Activated CD4-positive, alpha-beta T cell treated with anti-CD3 and anti-CD28 coated beads, Interleukin-2, Interleukin-4, amounts not matched to agents 100 ng/mL and 50 ng/mL, durations not matched to agents 16 hours and 8 hours (primary cell): ENCODE measurements at places on chromosomes 1 and 21.

- DNase-seq: no peak
Measured at GRCh38 chr1:92902406-92902744, 58.9 kb downstream of the DIPK1A start.

DNA sequence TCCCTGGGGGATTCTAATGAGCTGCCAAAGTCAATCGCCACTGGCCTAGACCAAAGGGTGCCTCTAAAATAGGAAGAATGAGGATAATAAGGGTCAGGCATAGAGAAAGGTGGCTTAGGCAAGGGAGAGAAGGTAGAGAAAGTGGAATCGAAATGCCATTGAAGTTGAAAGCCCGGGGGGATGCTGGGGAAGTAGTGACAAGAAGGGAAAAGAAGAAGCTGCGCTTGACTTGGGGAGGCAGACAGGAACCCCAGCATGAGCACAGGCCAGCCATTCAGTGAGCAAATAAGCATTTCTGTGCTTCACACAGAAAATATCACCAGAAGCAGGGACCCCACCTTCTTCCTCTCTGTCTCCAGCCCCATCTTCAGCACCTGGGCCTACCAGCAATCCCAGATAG lies 1.5 kb downstream of the CD2 start:
- DNase-seq: no peak

GRCh38 chr1:61202854-61203598 lies 120.7 kb downstream of the NFIA start:
- DNase-seq: no peak

- DNase-seq: no peak
Measured at GRCh38 chr1:80072563-80072962, 1066.0 kb upstream of the ADGRL4 start.

DNA sequence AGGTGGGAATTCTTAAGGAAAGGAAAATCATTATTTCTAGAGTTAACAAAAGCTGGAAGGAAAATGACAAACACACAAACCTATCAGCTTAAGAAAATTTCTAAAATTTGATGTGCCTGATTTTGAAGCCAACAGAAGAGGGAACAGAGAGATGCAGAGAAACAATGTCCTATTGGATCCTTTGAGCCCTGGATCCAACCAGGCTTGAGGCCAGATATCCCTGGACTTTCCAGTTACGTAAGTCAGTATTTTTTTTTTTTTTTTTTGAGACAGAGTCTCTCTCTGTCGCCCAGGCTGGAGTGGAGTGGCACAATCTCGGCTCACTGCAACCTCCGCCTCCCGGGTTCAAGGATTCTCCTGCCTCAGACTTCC lies 648.9 kb downstream of the KIF26B start:
- no peak for DNase-seq

GRCh38 chr1:193827516-193827915 lies 641.1 kb upstream of the B3GALT2 start:
- no peak for DNase-seq

DNA sequence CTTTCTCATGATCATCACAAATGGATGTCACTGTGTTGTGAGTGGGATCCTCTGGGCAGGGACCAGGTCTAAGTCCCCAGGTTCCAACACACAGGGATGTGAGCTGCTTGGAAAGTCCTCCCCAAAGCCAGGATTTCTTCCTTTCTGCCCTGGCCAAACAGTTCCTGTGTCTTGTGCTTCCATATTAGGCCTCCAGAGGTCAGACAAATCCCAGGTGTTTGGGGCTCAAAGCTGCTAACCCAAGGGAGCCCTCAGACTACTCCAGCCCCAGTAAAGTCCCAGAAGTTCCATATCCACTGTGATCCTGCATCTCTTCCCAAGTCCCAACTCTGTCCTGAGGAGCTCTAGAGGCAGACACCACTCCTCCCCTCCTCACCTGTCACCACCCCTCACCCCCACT lies 27.7 kb upstream of the MAGOH start:
- no peak for DNase-seq

DNA sequence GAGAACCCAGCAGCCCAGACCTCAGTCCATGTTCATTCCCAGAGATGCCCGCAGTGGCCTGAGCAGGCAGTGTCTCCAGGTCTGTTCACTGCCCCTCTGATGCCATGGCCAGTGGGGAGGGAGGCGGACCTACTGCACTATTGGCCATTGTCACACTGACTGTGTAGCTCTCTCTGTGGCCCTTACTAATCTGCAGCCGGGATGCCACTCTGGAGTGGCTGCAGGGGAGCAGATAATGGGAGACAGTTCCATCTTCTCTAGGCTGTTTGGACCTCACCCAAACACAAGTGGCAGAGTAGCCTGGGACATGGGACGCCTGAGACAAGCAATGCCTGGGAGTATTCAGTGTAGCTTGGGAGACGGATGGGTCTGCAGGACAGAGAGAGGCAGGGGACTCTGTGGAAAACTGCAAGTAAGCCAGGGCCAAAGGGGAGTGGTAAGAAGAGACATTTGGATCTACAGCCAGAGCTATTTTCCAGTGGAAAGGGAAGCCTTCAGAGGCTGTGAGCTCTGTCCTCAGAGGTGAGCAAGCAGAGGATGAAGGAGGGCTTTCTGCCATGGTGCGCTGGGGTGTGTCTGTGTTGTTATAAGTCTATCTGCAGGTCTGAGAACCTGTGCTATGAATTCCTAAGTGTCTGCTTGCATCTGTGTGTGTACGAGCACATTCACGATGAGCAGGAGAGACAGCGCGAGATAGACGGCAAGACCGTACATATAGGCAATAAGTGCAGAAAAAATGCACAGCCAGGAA lies 26.7 kb downstream of the DMBX1 start:
- no peak for DNase-seq

DNA sequence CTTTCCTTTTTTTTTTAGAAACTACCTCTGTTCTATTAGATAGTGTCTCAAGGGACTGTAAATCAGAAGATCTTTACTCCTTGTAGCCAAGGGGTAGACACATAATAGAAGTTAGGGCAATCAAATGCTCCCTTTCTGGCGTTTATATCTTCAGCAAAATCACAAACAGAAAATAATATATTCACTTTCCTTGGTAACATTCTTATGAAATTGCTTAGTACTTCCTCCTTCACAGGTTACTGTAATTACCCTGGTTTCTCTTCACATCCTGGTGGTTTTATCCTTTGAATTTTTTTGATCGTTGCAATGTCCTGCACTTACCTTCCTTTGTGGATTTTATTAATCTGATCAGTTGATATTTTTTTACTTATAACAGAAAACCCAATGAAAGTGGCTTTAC lies 1064.9 kb downstream of the NCAM2 start:
- no peak for DNase-seq

DNA sequence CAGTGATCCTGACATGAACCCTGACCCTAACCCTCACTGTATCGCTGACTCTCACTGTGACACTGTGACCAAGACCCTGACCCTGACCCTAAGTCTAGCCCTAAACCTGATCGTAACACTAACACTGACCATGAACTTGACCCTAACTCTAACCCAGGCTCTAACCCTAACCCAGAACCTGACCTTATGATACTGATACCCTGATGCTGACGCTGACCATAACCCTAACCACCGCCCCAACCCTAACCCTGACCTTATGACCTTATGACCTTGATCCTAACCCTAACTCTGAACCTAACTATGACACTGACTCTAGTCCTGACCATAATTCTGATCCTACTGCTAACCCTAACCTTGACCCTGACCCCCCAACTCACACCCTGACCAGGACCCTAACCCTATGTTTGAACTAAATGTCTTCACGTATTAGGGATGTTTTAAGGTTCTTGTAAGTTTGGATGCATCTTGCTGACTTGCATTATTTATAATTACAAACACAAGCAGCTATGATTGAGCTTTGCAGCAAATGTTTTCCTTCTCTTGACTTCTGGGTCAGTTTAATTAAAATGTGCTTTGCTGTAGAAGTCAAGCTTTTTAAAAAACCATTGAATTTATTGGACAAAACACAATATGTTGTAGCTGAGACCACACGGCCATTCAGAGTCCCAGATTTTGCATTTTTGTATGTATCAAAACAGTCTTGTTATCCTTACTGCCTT lies 23.9 kb upstream of the PRSS38 start:
- DNase-seq: no peak

- DNase-seq: no peak
Measured at GRCh38 chr1:170376801-170377385, 155.1 kb upstream of the GORAB start.

DNA sequence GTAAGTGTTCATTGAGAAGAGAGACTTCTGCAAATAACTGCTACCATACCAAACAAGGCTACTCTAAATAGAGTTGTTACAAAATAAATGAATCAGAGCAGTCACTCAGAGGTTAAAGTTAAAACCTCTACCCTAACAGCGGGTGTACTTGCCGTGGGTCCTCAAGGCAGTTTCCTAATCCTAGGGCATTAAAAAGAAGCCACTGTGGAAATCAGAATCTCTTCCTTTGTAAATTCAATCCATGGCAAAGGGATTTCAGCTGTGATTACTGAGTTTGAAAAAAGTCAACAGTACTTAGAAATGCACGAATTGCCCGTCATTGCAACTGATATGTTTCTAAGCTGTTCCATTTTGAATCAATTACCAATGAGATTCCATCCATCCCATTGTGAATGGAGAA lies 13.5 kb downstream of the TBX15 start:
- no peak for DNase-seq

GRCh38 chr1:111474106-111474505 lies 322 bp downstream of the C1orf162 start:
- no peak for DNase-seq

DNA sequence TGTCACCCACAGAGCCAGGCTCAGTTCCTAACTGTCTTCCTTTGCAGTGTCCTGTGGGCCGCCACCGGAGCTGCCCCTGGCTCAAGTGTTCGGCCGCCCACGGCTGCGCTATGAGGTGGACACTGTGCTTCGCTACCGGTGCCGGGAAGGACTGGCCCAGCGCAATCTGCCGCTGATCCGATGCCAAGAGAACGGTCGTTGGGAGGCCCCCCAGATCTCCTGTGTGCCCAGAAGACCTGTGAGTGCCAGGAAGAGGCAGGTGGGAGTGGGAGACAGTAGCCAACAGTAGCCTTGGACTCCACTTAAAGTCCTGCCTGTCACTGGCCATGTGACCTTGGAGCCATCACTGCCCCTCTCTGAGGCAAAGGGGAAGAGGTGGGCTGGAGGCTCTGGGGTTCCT lies 16.6 kb downstream of the BCAN start:
- no peak for DNase-seq

- DNase-seq: no peak
Measured at GRCh38 chr21:39660191-39660980, 47.6 kb downstream of the B3GALT5 start.

DNA sequence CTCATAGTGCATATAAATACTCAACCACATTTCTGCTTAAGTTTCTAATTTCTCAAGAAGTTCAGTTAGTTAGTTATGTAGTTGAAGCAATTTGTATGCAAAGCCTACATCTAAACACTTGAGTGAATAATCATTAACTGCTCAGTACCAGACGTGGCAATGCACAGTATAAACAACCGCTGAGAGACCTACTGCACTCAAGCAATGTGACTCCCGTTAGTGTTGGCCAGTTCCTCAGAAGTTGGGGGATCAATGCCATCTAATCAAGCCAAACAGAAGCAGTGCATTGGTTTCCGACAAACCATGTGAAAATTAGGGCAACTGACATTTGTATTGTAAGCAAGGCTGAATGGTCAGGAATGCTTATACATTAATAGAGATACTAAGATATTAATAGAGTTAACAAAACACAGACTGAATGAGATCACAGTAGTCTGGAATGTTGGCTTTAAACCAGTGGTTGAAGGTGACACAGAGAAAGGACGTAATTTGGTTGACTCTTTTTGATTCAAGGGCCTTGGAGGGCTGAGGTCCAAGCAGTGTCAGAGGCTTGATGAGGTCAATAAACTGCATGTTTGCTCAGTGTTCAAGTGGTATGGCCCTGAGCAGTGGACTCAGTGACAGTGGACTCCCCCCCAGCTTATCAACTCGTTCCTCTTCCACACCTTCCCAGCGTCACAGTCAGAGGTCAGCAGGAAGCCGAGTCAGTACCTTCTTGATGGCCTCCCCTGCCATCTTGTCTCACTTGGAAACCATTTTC lies 255.5 kb downstream of the CTH start:
- DNase-seq: no peak

DNA sequence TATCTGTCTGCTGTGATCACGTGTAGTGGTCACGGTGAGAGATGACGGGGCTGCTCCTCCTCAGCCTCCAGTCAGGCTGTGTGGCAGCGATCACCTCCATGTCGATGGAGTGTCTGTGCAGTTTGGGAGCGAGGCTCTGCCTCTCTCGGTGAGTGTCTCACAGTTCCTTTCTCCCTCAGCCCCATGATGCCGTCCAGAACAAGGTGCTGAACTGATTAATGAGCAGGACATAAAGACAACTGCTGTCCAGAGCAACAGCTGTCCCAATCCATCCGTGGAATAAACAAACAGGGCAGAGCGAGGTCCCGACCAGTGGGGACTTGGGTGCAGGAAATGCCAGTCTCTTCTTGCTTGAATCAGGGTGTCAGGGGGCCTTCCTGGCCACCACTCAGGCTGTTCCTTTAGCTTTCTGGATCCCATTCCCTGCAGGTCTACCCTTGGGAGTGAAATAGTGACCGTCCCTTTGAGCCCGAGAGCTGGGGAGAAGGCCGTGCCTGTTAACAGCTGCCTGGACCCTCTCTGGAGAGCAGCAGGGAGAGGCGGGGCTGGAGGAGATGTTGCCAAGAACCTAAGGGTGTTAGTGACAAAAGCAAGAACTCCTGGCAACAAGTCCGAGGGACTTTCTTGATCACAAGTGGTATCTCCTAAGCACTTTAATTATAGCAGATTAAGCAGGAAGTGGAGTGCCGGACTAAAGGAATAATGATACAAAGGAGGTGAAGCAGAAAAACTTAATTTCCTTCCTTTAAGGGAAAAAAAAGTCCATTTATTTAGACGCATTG lies 443.9 kb downstream of the KIF26B start:
- DNase-seq: no peak

DNA sequence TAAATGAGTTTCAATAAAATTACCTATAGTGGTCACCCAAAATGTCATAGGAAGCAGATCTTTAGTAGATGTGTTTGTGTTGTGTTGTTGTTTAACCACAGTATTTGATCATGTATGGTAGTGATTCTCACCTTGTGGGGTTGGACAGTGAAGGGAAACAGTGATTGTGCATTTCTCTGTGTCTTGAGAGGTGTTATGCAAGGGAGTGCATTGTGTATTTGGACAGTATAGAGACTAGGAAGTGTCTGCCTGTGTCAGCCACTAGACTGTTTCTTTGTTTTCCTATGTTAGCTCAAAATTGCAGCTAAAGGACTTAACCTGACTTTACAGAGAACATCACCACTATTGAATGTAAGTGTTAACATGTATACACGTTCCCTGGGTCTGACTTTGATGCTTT lies 6.0 kb downstream of the RGS2 start:
- no peak for DNase-seq

DNA sequence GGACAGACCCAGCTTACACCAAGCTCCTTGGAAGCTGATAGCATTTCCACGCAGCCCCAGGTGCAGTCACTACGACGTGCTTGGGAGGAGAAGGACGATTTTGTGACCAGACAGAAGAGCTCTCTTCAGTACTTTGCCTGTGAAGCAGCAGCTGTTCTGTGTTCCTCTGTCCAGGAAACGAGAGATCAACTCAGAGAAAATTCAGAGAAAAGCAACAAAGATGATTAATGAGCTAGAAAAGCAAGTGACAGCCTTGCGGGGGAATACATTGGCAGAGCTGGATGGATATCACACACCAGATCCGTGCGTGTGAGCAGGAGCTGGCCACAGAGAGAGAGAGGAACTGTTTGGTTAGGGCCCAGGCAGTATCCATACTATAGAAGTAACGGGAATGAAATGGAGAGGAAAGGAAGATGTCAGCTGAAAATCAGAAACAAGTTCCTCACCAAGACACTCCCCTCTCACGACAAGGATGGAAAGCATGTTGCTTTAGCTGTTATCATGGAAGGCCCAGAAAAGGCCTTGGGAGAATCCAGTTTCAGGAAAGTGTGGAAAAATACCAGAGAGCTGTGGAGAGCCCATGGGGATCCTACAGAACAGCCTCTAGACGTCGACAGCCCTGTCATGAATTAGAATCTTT lies 106.2 kb downstream of the TOMM20 start:
- DNase-seq: no peak
